ENCODE measurements at places on chromosomes 6 and 20. TPM values are rescaled to one million over a fixed set of nuclear protein-coding genes. Genes with fewer than 3 reads are reported as not detected.

The PTPRT gene
- total RNA-seq = 0.11 TPM

The RBPJL gene
- not detected for total RNA-seq

DNA sequence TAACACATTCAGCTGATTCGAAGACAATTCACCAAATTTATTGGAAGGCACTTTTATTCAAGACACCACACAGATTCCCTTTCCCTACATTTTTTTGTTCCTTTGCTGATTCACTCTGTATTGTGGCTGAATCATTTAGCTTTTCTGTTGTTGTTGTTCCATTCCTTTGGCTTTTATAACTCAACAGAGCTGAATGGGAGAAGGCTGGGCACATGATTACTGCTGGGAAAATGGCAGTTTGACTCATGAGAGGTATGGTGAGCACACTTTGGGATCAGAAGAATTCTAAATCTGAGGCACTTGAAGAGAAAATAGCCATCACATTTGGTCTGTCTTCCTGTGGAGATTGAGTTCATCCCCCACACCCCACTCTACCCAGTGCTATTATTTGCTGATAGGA lies 15.7 kb upstream of the SAYSD1 start:
- DNase-seq = no peak

The C6orf52 gene
- total RNA-seq = 0.78 TPM

DNA sequence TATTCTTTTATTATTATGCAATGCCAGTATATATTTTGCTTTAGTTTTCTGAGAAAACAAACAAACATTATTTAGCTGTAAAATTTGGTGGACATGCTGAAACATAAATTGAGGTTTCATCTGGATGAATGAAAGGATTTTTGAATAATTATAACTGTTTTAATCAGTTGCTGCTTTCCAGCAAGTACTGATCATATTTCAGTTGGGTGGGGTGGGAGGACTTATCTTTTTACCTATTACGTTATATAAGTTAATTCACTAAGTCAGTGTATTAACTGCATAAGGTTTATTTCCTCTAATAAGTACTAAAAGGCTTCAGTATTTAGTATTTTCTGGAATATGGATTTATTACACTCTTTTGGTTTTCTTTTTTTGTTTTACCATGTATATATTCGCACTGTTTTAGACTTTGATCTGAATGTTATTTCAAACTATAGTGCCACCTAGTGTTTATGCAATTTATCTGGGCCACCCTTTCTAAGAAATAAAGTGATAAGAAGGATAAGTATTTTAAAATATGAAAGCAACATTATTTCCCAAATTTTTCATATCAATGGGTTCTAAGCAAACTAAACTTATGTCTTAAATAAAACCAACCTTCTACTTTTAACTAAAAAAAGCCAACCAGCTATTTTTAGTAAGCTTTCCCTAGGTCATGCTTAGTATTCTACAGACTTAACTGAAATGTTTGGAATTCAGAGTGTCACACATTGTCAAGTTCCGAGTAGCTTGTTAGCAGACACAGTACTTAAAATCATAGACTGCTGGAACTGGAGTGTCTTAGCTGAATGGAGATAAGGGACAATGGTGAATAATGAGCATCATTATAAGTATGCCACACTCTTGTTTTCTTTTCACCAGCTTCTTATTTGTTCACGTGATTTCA lies 105.4 kb upstream of the MCHR2 start:
- DNase-seq = no peak

- DNase-seq = no peak
Observed at GRCh38 chr6:71457929-71458328, 169.3 kb downstream of the OGFRL1 start.

The FAM83B gene
- 1.6 TPM for total RNA-seq

DNA sequence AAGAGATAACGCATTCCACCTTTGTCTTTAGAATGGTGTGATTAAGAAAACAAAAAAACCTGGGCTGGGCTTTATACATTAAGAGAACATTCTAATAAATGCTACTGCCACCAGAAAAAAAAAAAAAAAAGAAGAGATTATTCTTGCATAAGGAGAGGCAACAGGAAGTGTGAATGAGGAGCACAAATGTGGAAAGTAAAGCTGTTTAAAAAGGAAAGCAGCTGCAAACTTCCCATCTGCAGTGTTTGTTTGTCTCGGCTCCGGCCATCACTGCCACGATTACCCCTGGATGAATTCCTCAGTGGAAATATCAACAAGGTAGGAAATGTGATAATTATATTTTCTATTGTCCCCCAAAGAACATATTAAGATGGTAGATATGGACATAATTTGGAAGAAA lies 223.9 kb downstream of the PHF3 start:
- no peak for DNase-seq

The PARD6B gene
- 4.7 TPM for total RNA-seq

DNA sequence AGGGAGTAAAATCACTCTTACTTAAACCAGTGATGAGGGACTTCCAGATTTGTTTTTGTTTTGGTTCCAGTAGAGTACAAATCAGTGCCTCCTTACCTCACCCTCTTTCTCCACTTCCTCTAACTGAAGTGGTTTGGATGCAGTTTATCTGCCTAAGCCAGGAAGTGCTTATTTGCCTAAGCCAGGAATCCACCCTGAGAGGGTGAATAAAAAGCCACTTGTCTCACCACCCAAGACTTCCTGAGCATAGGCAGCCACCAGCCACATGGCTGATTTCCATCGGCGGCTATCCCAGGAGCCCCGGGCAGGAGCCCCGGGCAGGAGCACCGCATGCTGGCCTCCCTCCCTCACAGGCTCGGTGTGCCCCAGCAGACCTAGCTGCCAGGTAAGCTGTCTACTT lies 12.0 kb downstream of the LRP11 start:
- no peak for DNase-seq

The ANKS1A gene
- 25.0 TPM for total RNA-seq

DNA sequence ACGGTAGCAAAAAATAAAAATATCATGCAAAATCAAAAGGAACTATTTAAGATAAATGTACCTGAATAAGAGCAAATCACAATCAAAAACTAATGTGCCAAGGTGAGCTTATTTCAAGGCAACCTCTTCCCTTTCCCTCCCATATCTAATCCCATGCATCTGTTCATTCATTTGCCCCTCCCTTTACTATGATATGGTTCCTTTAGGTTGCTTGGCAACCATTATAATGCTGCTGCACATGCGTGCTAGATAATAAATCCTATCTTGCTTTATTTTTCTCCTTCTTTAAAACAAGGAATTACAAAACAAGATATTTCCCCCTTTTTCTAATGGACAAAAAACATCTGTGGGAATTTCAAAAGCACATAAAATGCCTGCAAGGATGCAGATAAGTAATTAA lies 318.2 kb upstream of the POU3F2 start:
- no peak for DNase-seq

- DNase-seq = peak; percentile 55
Observed at GRCh38 chr6:159788753-159789376, 537 bp downstream of the TCP1 start.

GRCh38 chr6:57075092-57075491 lies 14.9 kb upstream of the ZNF451 start:
- no peak for DNase-seq

GRCh38 chr20:44901974-44902373 lies 7.9 kb upstream of the PABPC1L start:
- DNase-seq = no peak

The CPNE1 gene
- total RNA-seq = 60.6 TPM

The ARMC12 gene
- total RNA-seq = not detected

DNA sequence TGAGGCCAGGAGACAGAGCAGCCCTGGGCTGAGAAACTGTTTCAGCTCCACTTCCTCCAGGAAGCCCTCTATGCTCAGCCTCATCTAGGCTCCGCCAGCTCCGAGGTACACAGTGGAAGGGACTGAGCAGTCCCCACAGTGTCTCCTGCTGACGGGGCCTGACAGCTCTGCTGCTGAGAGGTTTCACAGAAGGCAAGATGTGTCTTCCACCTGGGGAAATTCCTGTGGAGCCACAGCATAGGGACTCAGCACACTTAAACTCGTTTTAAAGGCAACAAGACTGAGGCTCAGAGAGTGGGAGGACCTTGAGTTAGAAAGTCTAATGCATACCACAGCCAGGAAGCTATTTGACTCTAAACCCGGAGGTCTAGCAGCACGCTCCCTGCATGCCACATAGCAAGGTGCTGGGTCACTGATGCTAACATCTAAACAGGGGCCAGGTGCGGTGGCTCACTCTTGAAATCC lies 6.8 kb downstream of the ADA start:
- DNase-seq = peak; percentile 40

The ADGRF4 gene
- not detected for total RNA-seq

- DNase-seq = no peak
Observed at GRCh38 chr6:6008089-6008647, 1.4 kb upstream of the NRN1 start.

- no peak for DNase-seq
Observed at GRCh38 chr6:154909821-154910220, 85.3 kb upstream of the TIAM2 start.

GRCh38 chr20:62312662-62312977 lies 9.8 kb downstream of the ADRM1 start:
- no peak for DNase-seq

DNA sequence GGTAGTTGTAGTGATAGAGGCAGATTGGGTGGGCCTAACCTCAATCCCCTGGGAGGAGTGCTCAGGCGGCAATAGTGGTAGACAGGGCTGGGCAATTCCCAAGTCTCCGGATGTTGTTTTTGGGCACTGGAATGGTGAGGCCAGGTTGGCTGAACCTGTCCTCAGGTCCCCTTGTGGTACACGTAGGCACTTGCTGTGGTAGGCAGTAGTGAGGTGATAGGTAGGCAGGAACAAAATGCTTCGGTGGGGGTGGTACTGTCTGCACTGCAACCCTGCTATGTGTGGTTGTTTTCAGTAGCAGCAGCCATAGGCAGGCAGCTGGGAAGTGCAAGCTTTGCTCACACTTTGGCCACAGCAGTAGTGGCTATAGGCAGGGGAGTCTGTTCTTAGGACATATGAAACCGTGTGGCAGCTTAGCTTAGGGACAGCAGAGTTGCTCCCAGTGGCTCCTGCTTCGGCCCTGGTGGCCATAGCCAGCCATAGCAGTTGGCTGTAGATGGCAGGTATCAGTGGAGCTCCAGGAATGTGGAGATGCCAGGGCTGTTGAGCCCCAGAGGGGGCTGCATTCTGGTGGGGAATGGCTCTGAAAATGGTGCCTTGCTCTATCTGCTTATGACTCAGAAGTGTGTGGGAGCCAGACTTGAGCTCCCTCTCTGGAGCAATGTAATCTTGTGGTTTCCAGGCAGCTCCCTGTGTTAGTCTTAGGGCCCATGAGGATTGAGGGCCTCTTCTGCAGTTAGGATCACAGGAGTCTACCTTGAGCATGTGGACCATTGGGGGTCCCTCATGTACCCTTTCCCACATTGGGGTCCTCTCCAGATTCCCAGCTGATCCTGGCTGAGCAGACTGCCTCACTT lies 241.8 kb upstream of the BMP2 start:
- no peak for DNase-seq

GRCh38 chr6:157879034-157879872 lies 56.2 kb downstream of the SNX9 start:
- no peak for DNase-seq

The TFAP2C gene
- total RNA-seq = 0.16 TPM

- DNase-seq = no peak
Observed at GRCh38 chr6:159943968-159944598, 24.8 kb upstream of the IGF2R start.

The RHAG gene
- total RNA-seq = 0.62 TPM

- no peak for DNase-seq
Observed at GRCh38 chr6:167293590-167294091, 2.5 kb downstream of the UNC93A start.

The GLYATL3 gene
- total RNA-seq = not detected

The BMP2 gene
- total RNA-seq = 2.5 TPM

All from Right ventricle myocardium superior (tissue), 1 donor.